Kasumi-1 (cell line): ENCODE measurements at places on chromosomes 3 and 15.

GRCh38 chr3:67875338-67875737 is 220.9 kb upstream of the SUCLG2 start:
- DNase-seq, result no peak

GRCh38 chr3:14772533-14773138 is 46.1 kb upstream of the FGD5 start:
- DNase-seq, result no peak

DNA sequence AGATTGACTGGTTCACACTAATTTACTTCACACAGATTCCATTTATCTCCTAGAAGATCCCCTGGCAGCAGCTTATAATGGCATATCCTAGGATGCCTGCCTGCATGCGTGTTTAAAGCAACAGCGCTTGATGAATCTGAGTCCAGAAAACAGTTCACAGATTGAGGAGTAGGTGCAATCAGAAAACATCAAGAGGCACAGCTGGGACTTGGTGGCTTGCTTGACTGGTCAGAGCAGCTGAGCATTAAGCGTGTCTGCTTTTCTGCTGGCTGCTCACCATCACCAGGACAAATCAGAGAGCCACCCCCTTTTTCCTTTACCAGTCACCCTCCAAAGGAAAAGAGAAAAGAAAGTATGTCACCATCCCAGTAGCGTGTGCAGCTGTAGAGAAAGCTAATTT is 223.6 kb downstream of the WDR72 start:
- no peak for DNase-seq

- DNase-seq, result no peak
Measured at GRCh38 chr15:63626955-63627354, 29.8 kb downstream of the FBXL22 start.
